ENCODE measurements at places on chromosomes 11 and 22. TPM values are rescaled to one million over a fixed set of nuclear protein-coding genes. Genes with fewer than 3 reads are reported as not detected.

Gene SPTBN2
- 12.6 TPM for total RNA-seq

Gene ZNF280A
- total RNA-seq: not detected

Gene OR2AG1
- total RNA-seq: not detected

Gene ST14
- total RNA-seq: not detected

Gene KRTAP5-9
- total RNA-seq: not detected

Gene NPAS4
- total RNA-seq: not detected

Gene FOLR1
- not detected for total RNA-seq

Gene MMP8
- total RNA-seq: not detected

Gene OTOG
- not detected for total RNA-seq

Gene PKNOX2
- total RNA-seq: not detected

Gene SAA1
- total RNA-seq: not detected

Gene PNPLA3
- 0.33 TPM for total RNA-seq

Gene ASCL2
- total RNA-seq: not detected

Gene CARD18
- not detected for total RNA-seq

Gene RIC3
- total RNA-seq: not detected

Gene CHKA
- 45.6 TPM for total RNA-seq

Gene MMP3
- not detected for total RNA-seq

Gene SCARF2
- 5.7 TPM for total RNA-seq

Gene SYCE3
- total RNA-seq: not detected

Gene KRTAP5-8
- total RNA-seq: not detected

Gene SCGB1D2
- not detected for total RNA-seq

Gene PDGFB
- total RNA-seq: 25.9 TPM

Gene FGF3
- total RNA-seq: not detected

Gene CFAP300
- not detected for total RNA-seq

Gene OR56A1
- total RNA-seq: not detected

Gene TMEM134
- total RNA-seq: 21.1 TPM

Gene WBP2NL
- not detected for total RNA-seq

Gene LIN7C
- total RNA-seq: 40.7 TPM

Gene VSIG10L2
- total RNA-seq: 0.09 TPM

Gene OR2D2
- total RNA-seq: not detected

Gene NCAM1
- 0.54 TPM for total RNA-seq

Gene TIMP3
- 523 TPM for total RNA-seq

Gene SLC22A6
- total RNA-seq: not detected

Gene NUP98
- 77.8 TPM for total RNA-seq

Gene PAMR1
- 1.4 TPM for total RNA-seq

Gene SPI1
- total RNA-seq: not detected

Gene RGL4
- total RNA-seq: not detected

Data from dermis lymphatic vessel endothelial cell (primary cell).